ENCODE measurements at places on chromosomes 1 and 21.

GRCh38 chr1:89760496-89760895 is 60.3 kb upstream of the LRRC8D start:
- no peak for DNase-seq

DNA sequence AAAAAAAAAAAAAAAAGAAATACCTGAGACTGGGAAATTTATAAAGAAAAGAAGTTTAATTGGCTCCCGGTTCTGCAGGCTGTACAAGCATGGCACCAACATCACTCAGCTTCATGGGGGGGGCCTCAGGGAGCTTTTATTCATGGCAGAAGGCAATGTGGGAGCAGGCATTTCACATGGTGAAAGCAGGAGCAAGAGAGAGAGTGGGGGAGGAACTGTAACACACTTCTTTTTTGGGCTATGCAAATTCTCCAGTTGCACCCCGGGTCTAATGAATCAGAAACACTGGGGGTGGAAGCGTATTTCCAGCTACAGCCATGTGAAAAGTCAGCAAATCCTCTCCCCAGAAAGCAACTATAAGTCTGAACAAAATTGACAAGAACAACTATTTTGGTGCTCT is 11.8 kb upstream of the SOD1 start:
- DNase-seq, result no peak

DNA sequence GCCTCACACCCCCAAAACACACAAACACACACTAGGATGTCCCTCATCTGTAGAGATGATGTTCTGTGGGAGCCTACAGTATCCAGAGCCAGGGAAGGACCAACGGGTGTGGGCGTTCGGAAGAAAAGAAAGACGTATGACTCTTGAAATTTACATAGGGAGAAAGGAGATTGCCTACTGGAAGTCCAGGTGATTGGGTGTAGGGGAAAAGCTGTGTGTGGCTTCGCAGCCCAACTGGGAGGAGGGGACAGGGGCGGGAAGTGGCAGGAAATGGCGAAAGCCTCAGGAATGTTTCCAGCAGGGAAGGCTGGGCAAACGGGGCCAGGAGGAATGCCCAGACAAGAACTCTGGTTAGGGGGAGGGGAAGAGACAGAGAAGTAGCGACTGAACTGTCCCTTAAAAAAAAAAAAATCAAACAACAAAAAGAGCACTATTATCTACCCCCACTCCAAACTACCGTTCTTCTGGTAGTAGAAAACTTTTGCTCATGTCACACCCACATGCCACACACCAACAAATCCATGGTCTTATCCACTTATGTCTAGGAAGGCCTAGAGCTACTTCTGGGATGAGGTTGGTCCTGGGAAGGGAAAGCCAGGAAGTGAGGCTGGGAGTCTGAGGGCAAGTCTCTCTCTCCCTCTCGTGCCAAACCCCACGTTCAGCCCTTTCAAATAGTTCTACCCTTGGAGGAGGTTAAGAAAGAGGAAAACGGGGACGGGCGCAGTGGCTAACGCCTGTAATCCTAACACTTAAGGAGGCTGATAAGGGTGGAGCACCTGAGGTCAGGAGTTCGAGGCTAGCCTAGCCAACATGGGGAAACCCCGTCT is 1.8 kb upstream of the CKS1B start:
- DNase-seq, result no peak

GRCh38 chr1:43460988-43461693 is 7.4 kb upstream of the HYI start:
- DNase-seq, result no peak

GRCh38 chr21:27301220-27301619 is 334.3 kb upstream of the ADAMTS5 start:
- no peak for DNase-seq

GRCh38 chr1:58786184-58786926 is 2.5 kb upstream of the JUN start:
- peak; percentile 4 for DNase-seq

Data from CD4-positive, alpha-beta T cell treated with Interleukin-4 for 1 hour (primary cell).